Liver (tissue), 10 donors: ENCODE measurements at places on chromosomes 2 and 18.

GRCh38 chr2:86140969-86141392 is 34.9 kb downstream of the PTCD3 start:
- DNase-seq, result no peak

GRCh38 chr18:61079714-61080113 is 253.5 kb upstream of the CDH20 start:
- DNase-seq, result no peak

- DNase-seq, result no peak
Measured at GRCh38 chr2:26619096-26619495, 22.1 kb downstream of the CIB4 start.

DNA sequence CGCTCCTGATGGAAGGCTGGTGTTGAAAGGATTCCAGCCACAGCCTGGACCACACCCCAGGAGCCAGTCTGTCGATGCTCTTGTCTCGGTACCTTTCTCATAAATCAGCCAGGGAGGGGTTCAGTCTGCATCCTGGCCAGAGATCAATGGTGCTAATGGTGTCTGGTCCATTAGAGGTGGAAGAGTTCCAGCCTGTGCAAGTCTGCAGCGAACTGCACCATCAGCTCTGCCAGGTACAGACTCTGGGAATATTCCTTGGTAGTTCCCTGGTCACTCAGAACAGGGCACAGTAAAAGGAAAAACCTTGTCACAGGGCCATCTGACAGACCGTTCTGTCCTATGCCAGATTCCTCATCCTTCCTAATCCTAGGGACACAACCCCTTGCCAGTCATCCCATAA is 164.3 kb downstream of the MTCL1 start:
- no peak for DNase-seq

- no peak for DNase-seq
Measured at GRCh38 chr2:200340508-200341224, 34.2 kb downstream of the SPATS2L start.

DNA sequence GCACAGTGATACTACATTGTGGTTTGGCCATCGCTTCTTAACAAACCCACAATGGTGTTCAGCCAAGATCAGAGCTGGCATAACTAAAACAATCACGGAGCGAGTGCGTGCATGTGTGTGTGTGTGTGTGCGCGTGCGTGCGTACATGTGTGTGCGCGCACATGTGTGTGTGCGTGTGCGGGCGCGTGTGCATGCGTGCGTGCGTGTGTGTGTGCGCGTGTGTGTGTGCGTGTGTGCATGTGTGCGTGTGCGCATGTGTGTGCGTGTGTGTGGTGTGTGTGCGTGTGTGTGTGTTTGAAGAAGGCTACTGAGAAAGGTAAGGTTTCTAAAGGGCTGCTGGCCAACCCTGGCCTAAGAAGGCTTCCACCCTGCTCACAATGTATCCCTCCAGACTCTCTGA is 582.4 kb downstream of the CMPK2 start:
- DNase-seq, result no peak

DNA sequence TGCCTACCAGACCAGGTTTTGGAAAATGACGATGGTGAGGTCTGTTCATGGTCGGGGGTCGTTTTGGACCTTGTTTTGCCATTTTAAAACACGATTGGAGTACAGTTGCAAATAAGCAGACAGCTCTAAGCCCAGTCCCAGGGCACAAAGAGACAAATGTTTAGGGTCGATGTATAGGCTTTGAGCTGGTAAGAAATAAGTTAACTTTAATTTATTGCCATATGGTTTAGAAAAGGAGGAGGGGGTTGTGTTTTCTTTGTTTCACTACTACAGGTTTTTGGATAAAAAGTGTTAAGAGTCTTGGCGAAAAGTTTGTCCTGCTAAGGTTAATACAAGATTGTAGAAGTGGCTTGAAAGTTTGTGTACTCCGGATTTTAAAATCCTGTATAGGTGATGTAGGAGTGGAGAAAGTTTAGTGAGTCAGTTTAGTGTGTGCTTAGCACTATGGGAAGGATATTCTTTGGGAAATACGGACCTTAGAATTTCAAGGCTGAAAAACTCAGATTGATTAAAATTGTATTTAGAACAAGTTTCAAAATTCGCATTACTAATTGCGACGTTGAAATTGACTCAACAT is 1.3 kb downstream of the KCMF1 start:
- DNase-seq, result no peak

DNA sequence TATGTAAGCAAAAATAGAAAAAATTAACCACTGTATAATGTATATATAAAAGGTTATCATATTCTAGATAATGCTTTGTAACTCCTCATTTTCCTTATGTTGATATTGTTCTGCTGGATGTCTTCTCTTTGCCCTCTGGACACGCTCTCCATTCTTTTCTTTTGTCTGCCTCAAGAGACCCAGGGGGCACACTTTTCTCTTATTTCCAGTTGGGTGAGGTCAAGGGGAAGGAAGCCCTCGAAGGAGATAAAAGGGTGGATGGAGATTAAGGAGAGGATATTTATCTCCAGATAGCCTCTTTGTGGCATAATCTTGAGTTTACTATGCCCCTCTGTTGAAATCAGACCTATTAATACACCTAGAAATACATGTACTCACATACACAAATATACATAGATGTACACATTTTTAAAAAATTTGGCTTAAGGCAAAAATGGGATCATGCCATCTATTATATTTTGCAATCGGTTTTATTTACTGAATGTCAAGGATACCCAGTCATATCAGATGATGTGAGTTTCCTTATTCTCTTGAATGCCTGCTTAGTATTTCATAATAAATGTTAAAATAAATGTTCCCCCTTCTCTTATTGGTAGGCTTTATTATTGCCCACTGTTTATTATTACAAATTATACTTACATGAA is 65.3 kb downstream of the LCLAT1 start:
- no peak for DNase-seq

GRCh38 chr2:176554101-176555048 is 285.1 kb downstream of the MTX2 start:
- peak; percentile 40 for DNase-seq

GRCh38 chr2:29806461-29806860 is 114.9 kb downstream of the ALK start:
- DNase-seq, result no peak

DNA sequence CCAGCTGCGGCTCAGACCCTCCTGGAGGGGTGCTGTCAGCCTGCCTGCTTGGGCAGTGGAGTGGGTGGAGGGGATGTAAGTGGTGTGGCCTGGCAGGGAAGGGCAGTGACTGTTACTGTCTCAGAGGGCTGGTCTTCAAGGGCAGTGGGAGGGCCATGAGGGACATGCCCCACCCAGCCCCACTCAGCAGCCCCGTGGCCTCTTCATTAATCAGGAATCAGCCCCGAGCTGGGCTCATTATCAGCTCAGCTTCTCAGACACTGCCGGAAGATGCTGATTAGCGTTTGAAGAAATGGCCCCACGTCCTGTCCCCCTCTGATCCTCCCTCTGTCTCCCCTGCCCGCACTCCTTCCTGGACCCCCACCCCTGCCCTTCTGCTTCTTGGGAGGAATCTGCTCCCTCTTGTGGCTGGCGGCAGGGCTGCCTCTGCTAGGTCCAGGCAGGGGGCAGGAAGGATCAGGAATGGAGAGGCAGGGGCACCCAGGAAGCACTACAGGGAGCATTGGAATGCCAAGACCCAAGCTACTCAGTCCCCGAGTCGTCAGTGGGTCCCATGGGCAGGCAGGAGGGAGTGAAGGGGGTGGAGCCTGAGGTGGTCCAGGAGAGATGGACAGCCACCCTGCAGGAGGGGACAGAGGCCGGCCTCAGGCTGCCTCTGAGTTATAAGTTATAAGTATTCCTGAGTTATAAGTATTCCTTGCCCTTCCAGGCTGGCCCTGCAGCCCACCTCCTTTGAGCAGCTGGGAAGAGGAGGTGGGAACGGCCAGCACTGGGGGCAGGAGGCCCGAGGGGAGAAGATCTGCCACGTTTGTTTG is 7.0 kb downstream of the ASIC4 start:
- peak; percentile 72 for DNase-seq

DNA sequence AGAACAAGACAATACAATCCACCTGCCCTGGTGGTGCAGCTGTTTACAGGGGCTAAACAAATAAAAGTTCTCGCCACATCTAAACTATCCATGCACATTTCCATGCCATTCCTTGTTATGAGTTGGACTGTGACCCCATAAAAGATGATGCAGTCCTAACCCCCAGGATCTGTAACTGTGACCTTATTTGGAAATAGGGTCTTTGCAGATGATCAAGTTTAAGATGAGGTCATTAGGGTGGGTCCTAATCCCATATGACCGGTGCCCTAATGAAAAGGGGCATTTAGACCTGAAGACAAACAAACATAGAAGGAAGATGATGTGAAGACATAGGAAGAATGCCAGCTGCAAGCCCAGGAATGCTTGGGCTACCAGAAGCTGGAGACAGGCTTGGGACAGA is 28.2 kb downstream of the THNSL2 start:
- no peak for DNase-seq

GRCh38 chr2:171406044-171406443 is 27.7 kb downstream of the METTL8 start:
- DNase-seq, result no peak

- DNase-seq, result no peak
Measured at GRCh38 chr2:199216253-199216652, 241.5 kb downstream of the SATB2 start.

- DNase-seq, result no peak
Measured at GRCh38 chr2:174608866-174609214, 11.2 kb upstream of the WIPF1 start.

DNA sequence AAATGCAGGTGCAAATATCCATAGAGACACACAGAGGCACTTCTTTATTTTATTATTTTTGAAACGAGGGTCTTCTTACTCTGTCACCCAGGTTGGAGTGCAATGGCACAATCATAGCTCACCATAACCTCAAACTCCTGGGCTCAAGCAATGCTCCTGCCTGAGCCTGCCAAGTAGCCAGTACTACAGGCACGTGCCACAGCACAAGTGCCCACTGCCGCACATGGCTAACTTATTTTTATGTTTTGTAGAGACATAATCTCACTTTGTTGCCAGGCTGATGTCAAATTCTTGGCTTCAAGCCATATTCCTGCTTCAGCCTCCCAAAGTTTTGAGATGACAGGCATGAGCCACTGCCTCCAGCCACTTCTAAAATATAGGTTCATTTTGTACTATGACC is 537.6 kb downstream of the THSD7B start:
- DNase-seq, result no peak

DNA sequence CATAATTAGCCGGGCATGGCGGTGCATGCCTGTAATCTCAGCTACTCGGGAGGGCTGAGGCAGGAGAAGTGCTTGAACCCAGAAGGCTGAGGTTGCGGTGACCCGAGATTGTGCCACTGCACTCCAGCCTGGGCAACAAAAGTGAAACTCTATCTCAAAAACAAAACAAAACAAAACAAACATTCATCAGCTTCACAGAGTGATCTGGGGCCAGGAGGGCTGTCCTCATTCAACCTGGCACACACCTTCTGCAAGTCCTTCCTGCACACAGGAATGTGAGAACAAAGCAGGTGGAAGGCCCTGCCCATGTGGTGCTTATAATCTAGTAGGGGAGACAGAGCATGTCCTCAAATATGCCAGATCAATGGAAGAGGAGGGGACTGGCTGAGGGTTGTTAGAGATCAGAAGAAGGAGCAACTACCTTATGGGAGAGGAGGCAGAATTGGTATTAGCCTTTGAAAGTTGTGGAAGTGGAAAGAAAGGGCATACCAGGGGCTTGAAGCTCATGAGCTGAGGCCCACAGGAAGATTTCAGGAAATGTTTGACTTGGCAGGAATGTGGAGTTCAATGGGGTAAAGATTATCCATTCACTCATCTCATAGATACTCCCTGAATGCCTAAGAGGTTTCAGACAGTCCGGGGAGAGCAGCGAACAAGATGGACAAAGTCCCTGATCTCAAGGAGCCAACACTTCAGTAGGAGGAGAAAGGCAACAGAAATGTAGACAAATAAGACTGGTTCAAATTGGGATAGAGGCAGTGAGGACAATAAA is 155.3 kb upstream of the SIX3 start:
- no peak for DNase-seq

DNA sequence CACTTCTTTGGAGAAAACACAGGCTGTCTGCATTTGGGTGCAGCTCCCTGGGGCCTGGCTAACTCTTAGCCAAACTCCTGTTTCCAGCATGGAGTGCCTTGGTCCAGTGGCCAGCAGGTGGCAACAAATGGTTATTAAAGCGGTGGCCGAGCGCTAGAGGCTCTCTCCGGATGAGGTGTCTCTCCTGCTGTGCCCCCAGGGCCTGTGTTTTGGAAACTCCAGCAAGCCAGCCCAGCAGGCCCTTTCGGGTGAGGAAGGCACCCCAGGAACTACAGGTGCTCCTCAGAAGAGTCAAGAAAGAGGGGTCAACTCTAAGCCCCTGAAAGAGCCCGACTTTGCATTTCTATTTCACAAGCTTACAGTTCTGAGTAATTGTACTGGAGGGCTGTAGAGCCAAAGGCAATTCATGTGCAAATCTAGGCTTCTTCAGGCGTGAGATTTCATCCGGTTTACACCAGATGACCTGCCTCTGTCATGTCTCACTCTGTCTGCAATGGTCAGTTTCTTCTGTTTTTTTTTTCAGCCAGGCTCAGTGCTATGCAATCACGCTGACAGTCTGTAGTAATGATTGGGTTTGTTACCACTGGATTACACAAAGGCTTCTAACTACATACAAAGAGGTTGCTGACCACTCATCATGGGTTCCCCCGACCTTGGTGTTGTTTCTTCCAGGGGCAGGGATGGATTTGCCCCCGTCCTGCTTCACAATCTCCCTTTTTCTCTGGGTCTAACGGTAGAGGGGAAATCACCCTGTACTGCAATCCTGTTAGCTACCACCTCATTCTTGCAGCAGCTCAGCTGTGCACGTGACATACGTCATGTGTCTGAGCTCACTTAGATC is 7.6 kb upstream of the CHRNA1 start:
- DNase-seq, result peak; percentile 71

- DNase-seq, result no peak
Measured at GRCh38 chr2:203361922-203362321, 33.7 kb downstream of the ABI2 start.

- DNase-seq, result no peak
Measured at GRCh38 chr2:179181002-179181401, 83.6 kb downstream of the SESTD1 start.

DNA sequence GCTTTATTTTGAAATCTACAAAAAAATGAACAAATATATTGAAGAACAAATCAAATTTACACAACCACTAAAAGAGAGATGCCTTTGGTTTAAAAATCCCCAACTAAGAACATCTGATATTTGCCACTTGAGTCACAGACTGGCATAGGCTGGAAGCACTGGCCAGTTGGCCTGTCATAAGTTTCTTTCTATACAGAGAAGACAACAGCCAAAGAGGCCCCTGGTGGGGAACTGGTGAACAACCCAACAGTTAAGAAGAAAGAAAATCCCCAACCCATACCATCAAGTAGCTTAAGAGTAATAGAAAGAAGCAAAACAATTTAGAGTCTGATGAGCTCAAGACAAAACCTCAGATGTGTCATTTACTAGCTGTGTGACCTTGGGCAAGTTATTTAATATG is 45.5 kb downstream of the OSR1 start:
- DNase-seq, result no peak

DNA sequence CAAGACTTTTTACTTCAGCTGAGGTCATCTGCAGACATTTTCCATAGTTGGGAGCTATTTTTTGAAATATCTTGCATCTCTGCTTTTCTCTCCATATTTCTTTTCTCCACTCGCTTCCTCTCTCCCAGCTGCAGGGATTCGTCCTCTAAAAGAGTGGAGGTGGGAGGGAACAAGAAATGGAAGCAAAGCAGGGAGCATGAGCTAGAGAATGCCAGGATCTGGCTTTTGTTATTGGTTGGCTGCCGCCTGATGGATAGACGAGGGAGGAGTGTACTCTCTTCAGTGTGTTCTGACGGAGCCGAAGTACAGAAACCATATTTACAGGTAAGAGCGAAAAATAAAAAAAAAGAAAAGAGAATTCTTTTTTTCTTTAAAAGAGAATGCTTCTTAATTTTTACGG is at the start of gene CSRNP3:
Gene CSRNP3 (plus strand): TSS at position 282 of the 400 bp plus-strand sequence. CDS start 125,368 bp downstream, outside the sequence.
- DNase-seq, result peak; percentile 37

- DNase-seq, result peak; percentile 65
Measured at GRCh38 chr2:72993147-72993932, 76.0 kb downstream of the EMX1 start.
